ENCODE measurements at places on chromosomes 7 and 10.

- DNase-seq = no peak
Observed at GRCh38 chr10:663831-664251, 25.6 kb downstream of the DIP2C start.

- DNase-seq = no peak
Observed at GRCh38 chr10:6267941-6268340, 65.2 kb downstream of the PFKFB3 start.

- no peak for DNase-seq
Observed at GRCh38 chr7:37820708-37821468, 27.5 kb upstream of the NME8 start.

GRCh38 chr10:104254493-104255310, at the start of gene GSTO1:
Gene GSTO1 (plus strand): TSS chr10:104254892. CDS start chr10:104254929, 37 bp downstream.
- peak; percentile 86 for DNase-seq

GRCh38 chr10:125002047-125002422, 60.1 kb downstream of the ZRANB1 start:
- peak; percentile 15 for DNase-seq

DNA sequence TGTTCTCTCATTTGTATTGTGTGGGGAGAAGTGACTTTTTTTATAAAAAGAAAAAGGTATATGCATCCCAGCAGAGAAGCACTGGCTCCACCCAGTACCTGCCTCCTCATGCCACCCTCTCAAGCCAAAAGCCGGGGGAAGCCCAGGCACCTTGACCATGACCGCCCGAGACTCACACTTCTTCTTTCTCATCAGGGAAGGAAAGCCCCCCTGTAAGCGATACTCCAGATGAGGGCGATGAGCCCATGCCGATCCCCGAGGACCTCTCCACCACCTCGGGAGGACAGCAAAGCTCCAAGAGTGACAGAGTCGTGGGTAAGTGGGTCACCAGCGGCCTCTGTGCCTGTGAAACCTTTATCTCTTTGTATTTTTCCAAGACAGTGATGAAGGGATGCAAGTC, 22.9 kb downstream of the IKZF1 start:
- DNase-seq = no peak

- peak; percentile 12 for DNase-seq
Observed at GRCh38 chr10:78905957-78906308, 162.8 kb upstream of the ZMIZ1 start.

GRCh38 chr10:79189853-79190435, 121.2 kb downstream of the ZMIZ1 start:
- no peak for DNase-seq

DNA sequence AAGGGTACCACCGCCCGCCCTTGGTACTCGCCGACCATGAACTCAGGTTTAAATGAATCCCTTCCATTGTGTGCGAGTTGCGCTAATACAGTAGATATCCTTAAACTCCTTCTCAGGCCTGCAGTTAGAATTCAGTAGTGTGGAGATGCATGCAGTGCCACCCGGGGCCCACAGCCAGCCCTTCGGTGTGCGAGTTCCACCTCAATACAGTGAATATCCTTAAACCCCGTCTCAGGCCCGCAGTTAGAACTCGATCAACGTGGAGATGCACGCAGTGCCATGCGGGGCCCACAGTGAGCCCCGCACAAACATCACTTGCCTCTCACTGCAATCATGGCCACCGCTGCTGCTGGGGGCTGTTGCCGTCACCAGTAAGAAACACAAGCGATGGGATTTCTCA, 261.9 kb downstream of the MAD1L1 start:
- no peak for DNase-seq

DNA sequence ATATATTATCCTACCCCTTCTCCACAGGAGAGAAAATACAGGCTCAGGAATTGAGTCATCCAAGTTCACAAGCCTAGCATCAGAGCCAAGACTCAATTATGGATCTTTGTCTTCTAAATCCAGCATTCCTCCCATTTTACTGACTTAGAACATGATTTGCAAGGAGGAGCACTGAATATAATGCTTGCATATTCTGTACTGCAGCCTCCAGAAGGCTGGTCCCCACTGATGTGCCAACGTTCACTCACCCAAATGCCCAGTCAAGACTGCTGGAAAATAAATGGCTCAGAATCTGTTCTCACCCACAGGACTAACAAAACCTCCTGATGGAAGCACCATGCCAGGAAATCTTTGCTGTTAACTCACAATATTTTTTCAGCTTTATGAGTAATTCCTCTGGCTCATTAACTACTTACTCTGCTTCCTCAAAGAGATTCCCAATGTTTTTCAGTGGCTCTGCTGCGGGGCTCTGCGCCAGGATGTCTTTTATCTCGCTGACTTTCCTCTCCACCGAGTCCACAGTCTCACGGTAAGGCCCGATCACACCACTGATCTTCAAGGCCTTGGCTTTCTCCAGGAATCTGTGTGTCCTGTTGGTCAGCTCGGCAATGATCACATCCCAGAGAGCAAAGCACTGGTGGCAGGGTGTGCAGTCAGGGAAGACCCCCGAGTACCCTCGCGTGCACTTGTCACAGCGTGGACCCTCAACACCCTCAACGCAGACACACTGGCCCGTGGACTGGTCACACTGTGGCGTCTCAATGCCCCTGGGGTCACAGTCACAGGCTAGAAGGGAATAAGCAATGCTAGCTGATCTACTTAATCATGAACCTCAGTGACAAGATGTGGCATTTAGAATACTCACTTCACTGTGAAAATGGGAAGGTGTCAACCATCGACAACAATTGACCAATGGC, 48.8 kb downstream of the DLD start:
- DNase-seq = peak; percentile 79

GRCh38 chr10:2949948-2950354, 117.4 kb upstream of the PFKP start:
- no peak for DNase-seq

DNA sequence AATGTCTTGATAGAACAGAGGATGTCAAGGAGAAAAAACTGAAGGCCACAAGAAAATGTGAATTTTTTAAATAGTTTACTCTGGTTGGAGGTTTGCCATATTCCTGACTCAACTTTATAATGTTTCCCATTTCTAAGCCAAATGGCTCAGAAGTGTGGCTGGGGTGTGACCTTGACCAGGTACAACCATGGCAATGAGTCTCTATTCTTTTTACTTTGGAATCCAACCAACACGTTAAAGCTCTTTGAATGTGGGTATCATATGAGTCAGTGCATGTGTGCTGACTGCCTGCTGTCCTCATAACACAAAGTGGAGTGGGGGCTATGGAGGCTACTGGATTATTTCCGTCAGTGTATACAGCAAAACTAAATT, 33.5 kb upstream of the DLD start:
- DNase-seq = no peak

GRCh38 chr7:7236041-7236440, 53.7 kb downstream of the C1GALT1 start:
- DNase-seq = no peak

DNA sequence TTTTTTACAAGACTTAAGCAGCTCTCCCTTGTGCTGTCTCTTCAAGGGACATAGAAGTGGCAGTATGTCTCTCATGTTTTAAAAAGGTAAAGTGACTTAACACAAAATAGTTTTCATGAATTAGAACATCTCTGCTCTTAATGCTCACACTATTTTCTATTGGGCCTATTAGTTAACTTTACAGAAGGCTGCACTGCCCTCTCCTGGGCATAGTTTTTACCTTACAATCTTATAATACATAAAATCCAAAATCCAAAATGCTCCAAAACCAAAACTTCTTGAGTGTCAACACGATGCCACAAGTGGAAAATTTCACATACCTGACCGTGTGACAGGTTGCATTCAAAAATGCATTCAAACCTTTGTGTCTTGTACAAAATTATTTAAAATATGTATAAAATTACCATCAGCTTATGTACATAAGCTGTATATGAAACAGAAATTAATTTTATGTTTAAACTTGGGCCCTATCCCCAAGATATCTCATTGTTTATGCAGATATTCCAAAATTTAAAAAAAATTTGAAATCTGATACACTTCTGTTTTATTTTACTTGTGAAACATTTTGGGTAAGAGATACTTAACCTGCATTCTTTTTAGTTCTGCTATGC, 25.8 kb downstream of the TES start:
- DNase-seq = peak; percentile 33

GRCh38 chr10:69412232-69412790, 4.4 kb downstream of the TACR2 start:
- peak; percentile 12 for DNase-seq

GRCh38 chr7:44639671-44640321, 33.4 kb downstream of the OGDH start:
- peak; percentile 31 for DNase-seq

GRCh38 chr7:30226614-30227268, 57.7 kb upstream of the ZNRF2 start:
- DNase-seq = no peak

GRCh38 chr7:41164440-41164839, 538.5 kb downstream of the INHBA start:
- DNase-seq = no peak
